ENCODE measurements at places on chromosomes 16 and 17.
A peak's percentile ranks its signal among the peaks of the same experiment; 100 is the strongest.

DNA sequence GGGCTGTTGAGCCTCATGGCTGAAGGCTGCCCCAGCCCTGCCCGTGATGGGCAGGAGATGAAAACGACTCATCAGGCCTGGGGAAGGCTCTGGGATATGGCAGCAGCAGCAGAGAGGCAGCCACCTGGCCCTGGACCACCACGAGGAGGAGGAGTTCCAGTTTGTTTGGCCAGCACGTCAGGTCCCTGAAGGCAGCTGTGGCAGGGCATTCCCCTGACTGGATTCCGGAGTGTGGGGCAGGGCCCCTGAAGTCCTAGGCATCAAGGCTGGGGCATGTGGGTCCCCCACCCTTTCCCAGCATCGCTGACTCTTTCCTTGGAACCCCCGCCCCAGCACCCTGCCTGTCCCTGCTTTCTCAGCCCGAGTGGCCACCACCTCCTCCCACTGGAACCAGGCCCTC lies 197.4 kb downstream of the ZNF423 start:
- no peak for DNase-seq

- DNase-seq, result no peak
These were observed 33.1 kb downstream of the LMF1 start for GRCh38 chr16:937723-938122.

DNA sequence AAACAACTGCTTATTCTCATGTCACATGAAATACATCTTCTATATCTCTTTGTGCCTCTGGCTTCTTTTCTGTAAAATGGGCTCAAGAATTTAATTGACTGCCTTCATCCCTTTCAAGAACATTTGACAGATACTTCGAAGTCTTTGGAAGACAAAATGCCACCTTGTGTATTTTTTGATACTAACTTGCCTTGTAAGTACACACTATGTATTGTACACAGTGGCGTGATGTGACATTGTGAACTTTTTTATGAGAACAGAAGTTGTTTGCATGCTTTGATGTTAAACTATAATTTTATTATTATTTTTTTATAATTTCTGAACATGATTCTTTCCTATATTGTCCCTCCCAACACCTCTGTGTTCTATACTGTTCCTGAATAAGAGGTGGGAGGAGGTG lies 73.7 kb downstream of the MAP2K4 start:
- no peak for DNase-seq

GRCh38 chr17:8153957-8154607 lies 1.9 kb upstream of the PER1 start:
- peak; percentile 100 for DNase-seq

DNA sequence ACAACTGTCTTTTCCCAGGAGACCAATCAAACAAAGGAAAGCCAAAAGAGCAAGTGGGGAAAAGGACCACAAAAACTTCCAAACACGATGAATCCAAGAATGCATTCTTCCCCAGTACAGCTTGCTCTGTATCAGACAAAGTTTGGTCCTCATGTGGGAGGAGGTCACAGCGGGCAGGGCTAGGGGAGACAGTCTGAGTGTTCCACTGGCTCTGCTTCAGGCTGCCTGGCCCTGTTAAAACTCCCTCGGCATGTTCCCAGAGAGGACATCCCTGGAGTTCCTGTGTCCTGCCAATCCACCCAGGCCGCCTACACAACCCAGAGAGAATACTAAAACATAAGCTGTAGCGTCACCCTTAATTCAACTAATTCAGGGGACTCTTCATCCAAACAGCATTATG lies 415.1 kb upstream of the DYNLRB2 start:
- peak; percentile 23 for DNase-seq

GRCh38 chr16:79600638-79601091 lies at the start of gene MAF:
Gene MAF, minus strand, starts transcription at chr16:79600737. Its CDS starts 835 bp downstream, at chr16:79599902.
- DNase-seq, result peak; percentile 93

GRCh38 chr16:76650582-76650981 lies 373.4 kb downstream of the CNTNAP4 start:
- DNase-seq, result no peak

DNA sequence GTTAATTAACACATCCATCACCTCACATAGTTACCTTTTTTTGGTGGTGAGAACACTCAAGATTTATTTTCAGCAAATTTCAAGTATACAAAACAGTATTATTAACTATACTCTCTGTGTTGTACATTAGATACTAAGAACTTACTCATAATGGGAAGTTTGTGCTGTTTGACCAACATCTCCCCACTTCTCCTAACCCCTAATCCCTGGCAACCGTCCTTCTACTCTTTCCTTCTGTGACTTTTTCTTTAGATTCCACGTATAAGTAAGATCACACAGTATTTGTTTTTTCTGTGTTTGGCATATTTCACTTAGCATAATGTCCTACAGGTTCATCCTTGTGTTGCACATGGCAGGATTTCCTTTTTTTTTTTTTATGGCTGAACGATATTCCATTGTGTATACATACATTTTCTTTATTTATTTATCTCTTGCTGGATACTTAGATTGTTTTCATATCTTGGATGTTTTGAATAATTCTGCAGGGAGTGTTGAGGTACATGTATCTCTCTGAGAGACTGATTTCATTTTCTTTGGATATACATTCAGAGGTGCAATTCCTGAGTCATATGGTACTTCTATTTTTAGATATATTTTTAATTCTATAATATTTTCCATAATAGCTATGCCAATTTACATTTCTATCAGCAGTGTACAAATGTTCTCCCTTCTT lies 19.0 kb downstream of the PPM1D start:
- DNase-seq, result no peak

- no peak for DNase-seq
These were observed 138.6 kb downstream of the TOX3 start for GRCh38 chr16:52408191-52408845.

- DNase-seq, result no peak
These were observed 131.0 kb downstream of the PRKCB start for GRCh38 chr16:23966597-23967394.

DNA sequence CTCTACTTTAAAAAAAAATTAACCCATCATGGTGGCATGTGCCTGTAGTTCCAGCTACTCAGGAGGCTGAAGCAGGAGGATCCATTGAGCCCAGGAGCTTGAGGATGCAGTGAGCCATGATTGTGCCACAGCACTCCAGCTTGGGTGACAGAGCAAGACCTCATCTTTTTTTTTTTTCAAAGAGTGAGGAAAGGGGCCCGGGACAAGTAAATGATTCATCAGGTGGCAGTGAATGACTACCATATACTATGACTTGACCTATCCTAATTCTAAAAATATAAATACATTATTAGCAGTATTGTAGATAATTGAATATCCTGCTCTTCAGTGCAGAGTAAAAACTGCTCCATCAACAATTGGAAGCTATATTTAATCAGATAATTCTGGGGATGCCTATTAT lies 55.3 kb downstream of the CLUH start:
- no peak for DNase-seq

DNA sequence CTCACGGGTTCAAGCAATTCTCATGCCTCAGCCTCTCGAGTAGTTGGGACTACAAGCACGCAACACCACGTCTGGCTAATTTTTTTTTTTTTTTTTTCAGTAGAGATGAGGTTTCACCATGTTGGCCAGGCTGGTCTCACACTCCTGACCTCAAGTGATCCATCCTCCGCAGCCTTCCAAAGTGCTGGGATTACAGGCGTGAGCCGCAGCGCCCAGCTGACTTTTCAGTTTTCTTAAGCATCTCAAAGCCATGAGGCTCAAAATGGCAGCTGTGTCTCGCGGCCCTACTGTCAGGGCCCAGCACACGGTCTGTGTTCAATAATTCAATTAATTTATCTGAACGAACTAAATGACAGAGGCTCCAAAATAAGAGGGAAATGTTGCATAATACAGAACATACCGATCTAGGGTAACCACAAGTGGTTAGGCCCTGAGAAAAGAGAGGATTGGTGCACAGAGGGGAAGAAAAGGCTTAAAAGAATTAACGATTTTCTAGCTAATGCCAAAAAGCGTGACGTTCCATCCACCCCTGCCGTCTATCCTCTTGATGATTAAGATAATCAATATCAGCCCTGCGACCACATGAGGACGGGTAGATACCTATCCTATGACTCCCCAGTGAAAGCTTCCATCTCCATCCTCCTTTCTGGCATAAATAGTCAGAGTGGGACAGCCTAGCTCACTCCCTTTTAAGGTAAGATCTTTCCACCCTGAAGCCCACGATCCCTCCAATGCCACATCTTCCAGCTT lies 136.9 kb downstream of the SLC39A11 start:
- no peak for DNase-seq

GRCh38 chr17:73466704-73467433 lies 155.1 kb upstream of the CDC42EP4 start:
- DNase-seq, result no peak

GRCh38 chr17:32123782-32124181 lies 18.5 kb upstream of the RHOT1 start:
- peak; percentile 43 for DNase-seq

DNA sequence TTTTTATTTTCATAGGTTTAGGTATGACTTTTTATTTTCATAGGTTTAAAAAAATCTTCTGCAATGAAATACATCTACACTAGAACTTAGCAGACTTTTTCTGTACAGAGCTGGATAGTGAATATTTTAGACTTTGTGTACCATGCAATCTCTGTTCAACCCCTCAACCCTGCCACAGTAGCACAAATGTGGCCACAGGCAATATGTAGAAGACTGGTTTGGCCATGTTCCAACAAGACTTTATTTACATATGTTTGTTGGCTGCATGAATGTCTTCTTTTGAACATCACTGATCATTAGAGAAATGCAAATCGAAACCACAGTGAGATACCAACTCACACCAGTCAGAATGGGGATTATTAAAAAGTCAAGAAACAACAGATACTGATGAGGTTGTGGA lies 229.2 kb downstream of the SHISA9 start:
- no peak for DNase-seq

All from psoas muscle (tissue), 8 donors.